ENCODE measurements at places on chromosomes 3 and 15. TPM values are rescaled to one million over a fixed set of nuclear protein-coding genes. Genes with fewer than 3 reads are reported as not detected.

MORF4L1 gene
- total RNA-seq = 267 TPM

PLCD1 gene
- total RNA-seq = 17.5 TPM

AADACL2 gene
- total RNA-seq = not detected

COL7A1 gene
- 0.32 TPM for total RNA-seq

CLCN2 gene
- total RNA-seq = 1.3 TPM

ST8SIA2 gene
- total RNA-seq = 0.31 TPM

GNB4 gene
- total RNA-seq = 35.1 TPM

KLF15 gene
- 0.49 TPM for total RNA-seq

SNX22 gene
- 0.16 TPM for total RNA-seq

FSIP1 gene
- 0.16 TPM for total RNA-seq

IL12A gene
- 0.76 TPM for total RNA-seq

ITGA11 gene
- total RNA-seq = 1.6 TPM
